ENCODE measurements at places on chromosomes 5 and 9.

GRCh38 chr9:97484134-97484533 is 17.3 kb upstream of the TMOD1 start:
- DNase-seq = no peak

- DNase-seq = no peak
These were observed 7.4 kb downstream of the TMOD1 start for GRCh38 chr9:97508852-97509251.

DNA sequence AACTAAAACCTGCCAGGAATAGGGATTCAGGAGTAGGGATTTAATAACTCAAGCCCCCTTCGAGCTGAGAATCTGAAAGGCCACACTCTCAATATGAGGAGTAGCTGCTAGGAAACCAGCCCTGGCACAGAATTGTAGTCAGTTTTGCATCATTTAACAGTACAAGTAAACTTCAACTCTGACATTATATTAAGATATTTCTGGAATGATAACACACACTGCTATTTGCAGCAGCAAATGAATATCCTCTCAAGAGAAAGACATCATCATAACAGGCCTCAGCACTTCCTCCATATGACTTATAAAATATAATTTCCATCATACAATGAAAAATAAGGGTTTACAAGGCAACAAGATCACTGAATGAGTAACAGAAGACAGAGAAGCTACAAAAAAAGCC is 138.2 kb upstream of the RFX3 start:
- DNase-seq = no peak

DNA sequence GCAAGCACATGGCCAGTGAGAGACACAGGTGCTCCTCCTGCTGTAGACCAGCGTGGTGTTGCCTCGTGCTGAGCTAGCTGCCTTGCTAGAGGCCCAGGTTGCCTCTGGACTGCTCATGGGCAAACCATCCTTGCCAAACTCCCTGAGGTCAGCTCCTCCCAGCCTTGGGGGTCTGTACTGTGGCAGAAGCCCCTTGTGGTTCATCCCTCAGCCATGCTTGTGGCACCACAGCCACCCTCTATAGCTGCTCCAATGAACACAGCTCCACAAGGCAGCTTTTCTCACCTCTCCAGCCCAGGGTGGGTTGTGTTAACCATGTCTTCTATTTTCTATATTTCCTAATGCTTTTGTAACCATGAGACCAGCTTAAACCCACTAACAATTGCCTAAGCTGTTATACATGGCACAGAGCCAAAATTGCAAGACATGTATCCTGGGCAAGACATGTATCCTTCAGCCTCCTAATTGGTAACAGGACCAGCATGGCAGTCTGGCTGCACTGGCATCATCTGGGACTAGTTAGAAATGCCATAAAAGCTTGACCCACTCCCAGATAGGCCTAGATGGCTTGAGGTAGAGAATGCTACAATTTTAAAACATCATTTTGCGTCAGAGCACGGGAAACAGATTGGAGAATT is 183.1 kb upstream of the S1PR3 start:
- DNase-seq = no peak

DNA sequence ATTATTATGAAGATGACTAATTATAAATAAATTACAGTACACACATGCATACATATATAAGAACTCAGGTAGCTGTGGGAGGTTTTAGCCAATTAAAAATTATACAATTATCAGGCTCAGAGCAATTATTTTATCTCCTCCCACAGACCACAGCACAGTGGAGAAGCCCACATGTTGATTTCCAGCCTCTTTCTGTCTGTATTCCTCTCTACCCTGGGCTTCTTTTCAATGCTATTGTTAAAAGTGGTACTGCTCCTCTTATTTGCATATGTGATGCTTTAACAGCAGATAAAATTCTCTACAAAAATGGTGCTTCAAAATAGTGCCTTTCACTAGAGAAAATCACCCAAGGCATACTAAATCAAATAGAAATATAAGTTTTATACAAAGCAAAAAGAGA is 218.7 kb downstream of the NFIB start:
- no peak for DNase-seq

DNA sequence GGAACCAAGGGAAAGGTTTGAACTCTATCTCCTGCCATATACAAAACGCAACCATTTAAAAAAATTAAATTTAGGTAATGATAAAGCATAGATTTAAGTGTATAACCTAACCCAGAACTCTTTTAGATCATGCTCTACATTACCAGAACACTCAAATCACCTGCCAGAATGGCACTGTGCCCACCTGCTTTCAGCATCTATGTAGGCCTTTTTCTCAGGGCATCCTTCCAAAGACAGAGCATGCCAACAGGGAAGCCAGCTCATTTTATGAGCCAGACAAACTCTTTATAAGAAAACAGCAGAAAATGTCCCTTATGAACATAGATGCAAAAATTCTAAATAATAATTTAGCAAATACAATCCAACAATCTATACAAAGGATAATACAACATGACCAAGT is 47.9 kb upstream of the SMAD5 start:
- no peak for DNase-seq

DNA sequence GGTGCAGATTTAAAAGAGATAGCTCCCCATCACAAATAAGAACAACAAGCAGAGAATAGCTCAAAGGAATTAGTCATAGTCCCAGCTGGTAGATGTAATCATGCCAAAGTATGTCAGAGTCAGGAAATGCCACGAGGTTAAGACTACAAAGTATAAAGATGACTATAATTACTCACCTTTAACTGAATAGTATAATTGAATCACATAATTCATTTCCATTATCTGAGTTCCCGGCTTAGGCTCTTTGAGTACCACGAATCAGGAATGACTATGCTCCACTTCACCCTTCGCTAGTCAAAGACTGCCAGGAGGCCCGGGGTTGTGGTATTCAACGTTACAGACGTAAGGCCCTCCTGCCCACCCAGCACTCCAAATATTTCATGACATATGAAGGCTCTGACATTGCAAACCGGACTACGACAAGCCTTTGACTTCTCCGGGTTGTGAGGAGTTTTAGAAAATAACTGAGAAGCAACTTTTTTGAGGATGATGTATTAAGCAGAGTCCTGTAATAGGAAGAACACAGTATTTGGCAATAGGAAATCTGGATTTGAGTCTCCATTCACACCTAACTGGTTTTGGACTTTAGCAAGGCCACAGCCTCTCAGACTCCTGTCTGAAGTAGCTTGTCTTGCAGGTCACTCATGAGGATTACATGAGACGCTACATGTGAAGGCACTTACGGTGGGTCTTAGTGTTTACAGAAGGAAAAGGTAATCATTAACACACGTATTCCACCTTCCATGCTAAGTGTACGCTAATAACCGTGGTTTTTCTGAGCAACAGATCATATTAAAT is 64.6 kb downstream of the ENC1 start:
- DNase-seq = peak; percentile 17

DNA sequence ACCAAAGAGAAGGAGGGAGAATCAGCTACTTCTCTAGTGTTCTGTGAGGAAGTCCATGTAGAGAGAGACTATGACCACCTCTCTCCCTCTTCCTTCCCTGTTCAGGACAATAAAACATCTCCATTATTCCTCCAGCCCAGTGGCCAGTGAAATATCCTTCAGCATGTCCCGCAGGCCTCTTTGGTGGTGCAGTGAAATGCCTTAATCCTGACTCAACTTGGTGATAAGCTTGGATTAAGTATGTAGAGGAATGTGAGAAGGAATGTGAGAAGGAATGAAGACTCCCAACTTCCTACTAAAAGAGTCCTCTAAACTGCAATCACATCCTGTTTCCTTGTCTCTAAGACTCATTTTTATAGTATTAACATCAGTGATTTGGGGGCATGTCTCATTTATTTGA is 167.3 kb downstream of the TRPM3 start:
- DNase-seq = no peak

DNA sequence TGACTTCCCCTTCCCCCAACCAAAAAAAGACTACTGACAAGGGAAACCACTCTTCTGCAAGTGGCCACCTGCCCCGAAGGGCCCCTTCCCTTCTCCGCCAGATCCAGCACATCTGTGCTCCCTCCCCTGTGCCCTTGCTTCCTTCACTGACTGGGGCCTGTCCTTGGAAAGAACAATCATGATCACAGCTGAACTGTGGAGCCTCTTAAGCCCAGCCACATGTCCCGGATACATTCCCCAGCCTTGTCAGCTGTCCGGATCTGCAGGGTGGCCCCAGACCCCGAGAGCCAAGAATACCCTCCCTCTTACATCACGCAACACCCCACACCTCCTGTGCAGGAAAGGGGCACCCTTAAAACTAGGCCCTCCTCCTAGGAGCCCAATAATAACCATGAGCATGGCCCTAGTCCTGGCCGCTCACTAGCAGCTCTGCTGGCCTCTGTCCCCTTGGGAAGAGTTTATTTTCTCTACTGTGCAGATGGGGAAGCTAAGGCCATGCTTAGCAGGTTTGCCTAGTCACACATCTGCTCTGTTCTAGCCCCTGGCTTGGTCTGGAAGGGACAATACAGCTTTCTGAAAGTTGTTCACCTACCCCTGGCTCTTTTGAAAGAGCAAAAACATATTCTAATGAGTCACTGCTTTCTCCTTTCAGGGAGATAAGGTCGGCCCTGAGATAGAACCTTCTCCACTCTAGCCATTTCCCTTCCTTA is 3.8 kb downstream of the SPRY4 start:
- no peak for DNase-seq

GRCh38 chr5:446883-447263 is 3.9 kb downstream of the EXOC3 start:
- peak; percentile 11 for DNase-seq

GRCh38 chr5:133962801-133963476 is 5.5 kb downstream of the C5orf15 start:
- no peak for DNase-seq

DNA sequence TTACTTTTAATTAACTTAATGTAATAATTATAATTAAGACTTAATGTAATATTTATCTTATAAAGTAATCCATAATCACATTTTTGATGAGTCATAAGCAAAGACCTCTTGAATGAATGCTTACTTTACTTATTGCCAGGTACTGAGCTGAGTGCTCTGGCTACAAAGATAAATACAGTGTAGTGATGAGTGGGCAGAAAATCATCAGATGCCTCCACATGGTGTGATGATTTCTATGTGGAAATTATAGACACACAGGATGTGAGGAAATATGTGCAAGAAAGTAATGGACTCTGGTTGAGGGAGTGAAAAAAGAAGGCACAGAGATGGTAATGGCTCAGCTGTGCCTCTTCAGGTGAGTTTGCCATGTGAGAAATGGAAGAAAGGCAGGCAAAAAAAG is 422.6 kb upstream of the CD180 start:
- no peak for DNase-seq

- no peak for DNase-seq
These were observed 304.1 kb downstream of the DEPDC1B start for GRCh38 chr5:60395712-60396329.

DNA sequence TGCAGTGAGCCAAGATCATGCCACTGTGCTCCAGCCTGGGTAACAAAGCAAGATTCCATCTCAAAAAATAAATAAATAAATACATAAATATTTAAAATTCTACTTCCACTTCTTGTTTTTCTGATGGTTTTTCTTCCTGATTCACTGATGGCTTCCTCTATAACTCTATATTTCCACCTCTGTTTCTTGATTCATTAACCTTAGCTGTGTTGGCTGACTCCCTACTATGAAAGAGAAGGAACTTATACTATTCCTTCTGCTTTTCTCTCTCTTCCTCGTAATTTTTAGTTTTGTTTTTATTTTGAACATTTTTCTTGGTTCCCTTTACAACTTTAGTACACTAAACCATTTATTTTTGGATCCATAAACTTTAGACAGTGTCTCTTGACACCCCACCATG is 103.5 kb downstream of the MAMDC2 start:
- DNase-seq = no peak

DNA sequence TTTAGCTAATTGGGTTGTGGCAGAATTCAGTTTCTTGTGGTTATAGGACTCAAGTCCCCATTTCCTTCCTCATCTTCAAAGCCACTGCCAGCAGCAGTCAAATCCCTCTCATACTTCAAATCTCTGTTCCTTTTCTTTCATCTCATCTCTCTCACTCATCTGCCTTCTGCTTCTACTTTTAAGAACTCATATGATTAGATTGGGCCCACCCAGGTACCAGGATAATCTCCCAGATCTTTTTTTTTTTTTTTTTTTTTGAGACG is 8.0 kb upstream of the REEP5 start:
- no peak for DNase-seq

DNA sequence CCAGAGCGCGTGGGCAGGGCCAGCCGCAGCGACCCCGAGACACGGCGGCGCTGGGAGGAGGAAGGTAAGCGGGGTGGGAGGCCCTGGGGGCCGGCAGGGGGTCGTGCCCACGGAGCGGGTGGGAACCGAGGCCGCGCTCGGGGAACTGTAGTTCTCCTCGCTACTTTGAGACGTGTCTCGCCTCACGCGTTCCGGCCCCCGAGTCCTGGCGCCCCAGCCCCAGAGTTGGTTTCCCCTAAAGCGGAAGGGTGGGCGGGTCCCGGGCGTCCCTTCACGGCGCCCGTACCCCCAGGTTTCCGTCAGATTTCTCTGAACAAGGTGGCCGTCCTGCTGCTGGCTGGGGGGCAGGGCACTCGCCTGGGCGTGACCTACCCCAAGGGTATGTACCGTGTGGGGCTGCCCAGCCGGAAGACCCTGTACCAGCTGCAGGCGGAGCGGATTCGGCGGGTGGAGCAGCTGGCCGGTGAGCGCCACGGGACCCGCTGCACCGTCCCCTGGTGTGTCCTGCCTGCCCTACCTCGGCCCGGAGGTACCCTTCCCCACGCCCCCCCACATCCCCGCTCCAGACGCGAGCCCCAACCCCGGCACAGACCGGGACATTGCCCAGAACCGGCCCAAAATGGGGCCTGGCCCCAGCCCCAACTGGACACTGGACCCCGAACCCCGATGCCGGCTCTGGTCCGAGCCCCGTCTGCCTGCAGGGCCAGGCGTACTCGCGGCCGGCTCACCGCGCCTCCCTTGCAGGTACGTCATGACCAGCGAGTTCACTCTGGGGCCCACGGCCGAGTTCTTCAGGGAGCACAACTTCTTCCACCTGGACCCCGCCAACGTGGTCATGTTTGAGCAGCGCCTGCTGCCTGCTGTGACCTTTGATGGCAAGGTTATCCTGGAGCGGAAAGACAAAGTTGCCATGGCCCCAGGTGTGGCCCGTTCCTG is 709 bp downstream of the UAP1L1 start:
- no peak for DNase-seq

DNA sequence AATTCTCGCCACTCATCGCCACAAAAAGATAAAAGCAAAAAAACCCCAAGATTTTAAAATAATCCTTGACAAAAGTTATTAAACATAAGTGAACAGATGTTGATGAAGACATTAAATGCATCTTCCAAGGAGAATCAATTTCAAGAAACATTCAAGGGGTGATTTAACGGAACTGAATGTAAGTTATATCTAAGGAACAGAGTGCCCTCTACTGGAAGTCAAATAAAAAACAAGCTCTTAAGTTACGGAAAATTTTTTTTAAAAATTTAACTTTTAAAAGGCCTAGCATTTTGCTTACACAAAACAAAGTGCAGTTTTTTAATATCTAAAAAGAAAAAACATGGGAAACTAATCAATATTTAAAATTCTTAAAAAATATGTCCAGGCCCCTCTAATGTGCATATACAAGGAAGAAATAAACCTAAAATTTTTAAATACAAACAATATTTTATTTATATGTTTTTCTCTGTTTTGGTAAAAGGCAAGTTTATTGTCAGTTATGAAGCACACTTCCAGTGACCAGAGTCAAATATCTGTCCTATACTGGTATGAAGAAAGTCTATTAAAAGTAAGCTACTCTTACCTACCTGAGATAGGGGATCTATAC is 28.0 kb downstream of the TEX10 start:
- DNase-seq = no peak

GRCh38 chr9:106074006-106074405 is 379.7 kb downstream of the TMEM38B start:
- no peak for DNase-seq

Measured in NCI-H1436 treated with DMSO at 0.1 percent for 48 hours (cell line).